Stimulated activated CD4-positive, alpha-beta T cell treated with anti-CD3 and anti-CD28 coated beads, TNF-alpha, amount 100 ng/mL, for 48 hours (primary cell): ENCODE measurements at places on chromosomes 5 and 9.

DNA sequence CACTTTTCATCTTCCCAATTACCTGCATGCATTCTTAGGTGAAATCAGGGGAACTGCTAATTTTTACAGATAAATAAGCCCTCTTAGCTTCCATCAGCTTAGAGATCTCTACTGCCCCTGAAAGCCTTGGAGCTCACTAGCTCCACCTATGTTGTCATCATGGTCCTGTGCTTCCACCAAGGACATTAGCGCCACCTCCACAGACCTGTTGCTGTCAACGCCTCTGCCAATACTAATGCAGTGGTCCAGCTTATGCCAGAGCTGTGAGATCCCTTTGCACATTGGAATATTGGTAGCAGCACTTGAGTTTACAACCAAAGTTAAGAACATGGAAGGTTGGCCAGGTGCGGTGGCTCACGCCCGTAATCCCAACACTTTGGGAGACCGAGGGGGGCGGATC, 7.7 kb upstream of the SHISAL2B start:
- DNase-seq, result no peak

GRCh38 chr5:140251527-140251973, 51.4 kb downstream of the PFDN1 start:
- peak; percentile 50 for DNase-seq

DNA sequence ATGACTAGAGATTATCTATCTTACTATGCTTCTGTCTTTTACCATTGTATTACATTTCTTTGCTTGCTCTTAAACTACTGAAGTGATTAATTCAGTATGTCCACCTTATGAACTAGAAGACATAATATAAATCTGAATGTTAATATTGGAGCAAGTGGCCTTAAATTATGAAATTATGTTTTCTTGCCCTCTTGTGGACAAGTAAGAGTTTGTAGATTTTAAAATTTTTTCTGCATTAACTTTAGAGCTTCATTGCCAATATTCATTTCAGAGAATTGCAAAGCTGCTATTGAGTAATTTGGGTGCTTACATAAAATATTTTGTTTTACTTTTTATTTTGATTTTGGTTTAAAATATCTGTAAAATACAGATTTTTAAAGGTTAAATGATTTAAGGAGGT, 55.3 kb downstream of the RANBP17 start:
- DNase-seq, result no peak

- no peak for DNase-seq
Observed at GRCh38 chr9:70411930-70412831, 2.3 kb downstream of the KLF9 start.

DNA sequence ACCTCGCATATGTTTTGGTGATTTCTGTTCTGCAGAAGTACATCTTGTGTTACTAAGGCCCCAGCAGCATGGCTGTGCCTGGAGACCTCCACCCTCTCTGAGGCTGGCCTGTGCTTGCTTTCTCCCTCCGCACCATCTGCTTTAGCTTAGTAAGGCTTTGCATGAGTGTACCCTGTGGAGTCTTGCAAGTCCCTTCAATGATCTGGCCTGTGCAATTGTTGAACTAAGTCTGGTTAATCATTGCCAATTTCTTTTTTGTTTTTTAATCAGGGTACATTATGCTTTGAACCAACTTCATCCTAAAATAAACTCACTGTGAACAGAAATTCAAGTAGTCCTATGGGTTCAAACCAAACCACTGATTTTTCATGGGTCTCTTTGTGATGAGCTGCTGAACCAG, 32.3 kb downstream of the ACOT12 start:
- DNase-seq, result no peak

GRCh38 chr9:136090768-136091581, 4.1 kb downstream of the NACC2 start:
- DNase-seq, result no peak

DNA sequence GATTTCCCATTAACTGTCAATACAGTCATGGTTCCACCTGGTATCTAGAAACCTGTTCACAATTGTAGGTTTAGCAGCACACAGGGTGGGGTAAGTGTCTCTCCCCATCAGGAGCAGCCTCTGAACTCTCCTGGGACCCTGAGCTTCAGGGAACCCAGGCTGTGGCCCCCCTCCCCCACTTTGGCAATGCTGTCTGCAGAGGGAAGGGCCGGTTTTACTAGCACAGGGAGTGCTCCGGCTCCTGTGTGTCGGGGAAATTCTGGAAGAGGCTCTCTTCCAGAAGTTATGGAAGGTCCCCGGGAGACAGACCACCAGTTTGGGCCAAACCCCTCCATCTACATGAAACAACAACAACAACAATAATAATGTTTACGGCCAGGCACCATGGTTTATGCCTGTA, 9.9 kb downstream of the DAB2IP start:
- DNase-seq, result no peak

- DNase-seq, result no peak
Observed at GRCh38 chr9:111984086-111984802, 87.6 kb downstream of the UGCG start.

- no peak for DNase-seq
Observed at GRCh38 chr9:96554801-96555566, 64.7 kb downstream of the CDC14B start.

DNA sequence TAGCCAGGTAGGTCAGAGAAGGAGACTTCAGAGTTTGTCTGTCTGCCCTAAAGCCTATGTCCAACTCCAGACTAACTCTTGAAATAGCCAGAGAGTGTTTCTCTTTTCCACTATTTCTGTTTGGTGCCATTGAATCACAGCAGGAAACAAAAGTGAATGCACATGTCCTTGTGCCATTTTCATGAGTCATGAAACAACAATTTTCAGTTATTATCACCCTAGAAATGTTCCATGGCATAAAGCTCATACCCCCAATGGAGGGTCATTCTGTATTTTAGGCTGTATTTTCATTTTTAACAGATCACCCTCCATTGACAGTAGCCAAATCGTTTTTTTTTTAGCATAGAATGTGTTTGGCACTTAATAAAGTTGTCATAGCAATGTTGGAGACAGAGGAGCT, 124.7 kb downstream of the PAPPA start:
- no peak for DNase-seq

GRCh38 chr5:98663521-98663920, 109.9 kb upstream of the RGMB start:
- DNase-seq, result no peak

GRCh38 chr5:32369032-32369431, 56.3 kb upstream of the MTMR12 start:
- no peak for DNase-seq

GRCh38 chr5:73544429-73545402, 20.7 kb downstream of the ANKRA2 start:
- no peak for DNase-seq

DNA sequence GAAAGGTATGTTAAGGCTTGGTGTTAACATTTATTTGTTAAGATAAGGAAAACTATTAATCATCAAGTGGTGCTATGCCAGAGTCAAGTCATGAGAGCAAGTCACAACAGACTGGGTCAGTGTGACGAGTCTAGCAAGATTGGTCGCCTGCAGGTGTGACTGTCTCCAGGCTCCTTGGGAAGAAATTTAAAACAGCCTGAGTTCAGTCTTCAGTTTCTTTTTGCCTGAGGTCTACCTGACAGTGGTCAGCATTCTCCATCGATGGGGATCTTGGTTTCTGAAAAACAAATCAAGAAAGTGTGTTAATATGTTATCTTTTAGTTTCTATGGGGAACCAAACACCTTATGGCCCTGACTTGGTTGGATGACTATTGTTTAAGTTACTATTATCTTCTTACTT, 56.3 kb downstream of the CETN3 start:
- no peak for DNase-seq

DNA sequence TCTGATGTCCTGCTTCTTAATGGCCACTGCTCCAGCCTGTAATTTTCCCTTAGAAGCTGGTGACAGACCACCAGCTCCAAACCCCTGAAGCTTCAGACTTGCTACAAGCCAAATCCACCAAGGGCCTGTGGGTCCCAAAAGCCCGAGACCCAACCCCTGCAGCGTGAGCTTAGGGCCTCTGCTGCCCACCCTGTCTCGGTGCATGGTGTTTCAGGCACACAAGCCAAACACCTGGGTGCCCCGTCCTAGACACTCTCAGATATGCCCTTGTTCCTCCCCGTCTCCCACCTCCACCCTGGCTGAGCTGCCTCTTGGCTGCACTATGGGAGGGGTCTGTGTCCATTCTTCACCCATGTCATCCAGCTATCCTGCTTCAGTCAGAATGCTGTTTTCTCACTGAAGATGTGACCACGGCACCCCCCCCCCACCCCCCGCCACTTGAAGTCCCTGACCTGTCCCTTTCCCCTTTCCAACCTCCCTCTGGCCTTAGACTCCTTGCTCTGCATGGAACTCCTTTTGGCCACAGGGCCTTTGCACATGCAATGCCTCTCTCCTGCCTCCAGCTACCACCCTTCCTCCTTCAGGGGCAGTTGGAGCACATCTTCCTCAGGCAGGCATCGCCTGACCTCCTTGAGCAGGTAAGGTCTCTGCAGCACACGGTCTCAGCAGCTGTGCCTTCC, 55.8 kb downstream of the ZNF354C start:
- no peak for DNase-seq

DNA sequence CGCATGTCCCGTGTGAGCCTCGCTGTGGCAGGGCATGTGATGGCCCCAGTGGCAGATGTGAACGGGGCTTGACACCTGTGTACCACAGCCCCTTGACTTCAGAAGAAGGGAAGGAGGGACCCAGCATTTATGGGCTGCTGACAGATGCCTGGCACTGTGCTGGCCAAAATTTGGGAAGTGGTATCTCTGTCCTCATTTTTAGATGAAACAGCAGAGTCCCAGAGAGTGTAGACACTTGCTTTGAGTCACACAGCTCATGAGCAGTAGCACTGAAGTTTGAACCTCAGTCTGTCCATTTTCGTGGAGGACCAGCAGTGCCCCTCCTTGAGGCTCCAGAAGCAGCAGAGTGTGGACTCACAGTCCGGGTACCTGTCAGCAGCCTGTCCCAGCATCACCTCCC, 16.5 kb downstream of the NEK6 start:
- no peak for DNase-seq

- no peak for DNase-seq
Observed at GRCh38 chr9:74125941-74126340, 371.2 kb upstream of the RORB start.

GRCh38 chr9:134635351-134636148, 6.1 kb upstream of the COL5A1 start:
- no peak for DNase-seq

- DNase-seq, result peak; percentile 63
Observed at GRCh38 chr5:14264605-14265316, 121.6 kb downstream of the TRIO start.

DNA sequence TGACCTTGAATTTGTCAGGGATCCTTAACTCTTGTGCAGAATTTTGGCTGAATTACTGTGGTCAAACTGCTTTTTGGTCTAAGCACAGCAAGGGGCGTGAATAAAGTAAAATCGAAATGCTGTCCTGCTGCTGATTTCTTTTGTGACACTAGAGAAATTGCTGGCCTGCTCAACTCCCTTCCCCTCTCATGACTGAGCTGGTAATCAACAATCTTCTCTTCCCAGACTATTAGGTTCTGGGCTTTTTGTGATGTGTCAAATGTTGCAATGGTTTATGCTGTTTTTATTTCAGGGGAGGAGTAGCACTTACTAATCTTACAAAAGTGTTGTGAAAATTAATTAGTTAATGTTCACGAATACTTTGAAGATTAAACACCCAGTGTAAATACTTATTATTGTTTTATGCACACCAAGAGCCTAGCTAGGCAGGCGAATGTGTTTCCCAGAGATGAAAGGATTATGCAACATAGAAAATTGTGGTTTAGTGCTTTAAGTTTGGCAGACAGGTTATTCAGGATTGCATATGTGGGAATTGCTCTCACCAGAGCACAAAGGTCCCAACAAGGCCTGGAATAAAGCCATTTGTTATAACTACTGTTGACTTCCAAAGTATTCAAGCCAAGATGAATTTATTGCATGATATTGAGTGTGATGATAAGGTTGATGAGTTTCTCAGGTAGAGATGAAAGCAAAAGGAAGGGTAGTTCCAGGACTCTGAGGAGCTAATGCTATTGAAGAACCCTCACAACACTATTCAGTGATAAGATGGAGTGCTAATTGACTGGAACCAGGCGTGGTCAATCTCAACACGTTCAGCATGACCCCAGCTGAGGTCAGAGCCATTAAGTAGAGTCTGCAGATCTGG, 280.7 kb upstream of the ZNF608 start:
- DNase-seq, result no peak

DNA sequence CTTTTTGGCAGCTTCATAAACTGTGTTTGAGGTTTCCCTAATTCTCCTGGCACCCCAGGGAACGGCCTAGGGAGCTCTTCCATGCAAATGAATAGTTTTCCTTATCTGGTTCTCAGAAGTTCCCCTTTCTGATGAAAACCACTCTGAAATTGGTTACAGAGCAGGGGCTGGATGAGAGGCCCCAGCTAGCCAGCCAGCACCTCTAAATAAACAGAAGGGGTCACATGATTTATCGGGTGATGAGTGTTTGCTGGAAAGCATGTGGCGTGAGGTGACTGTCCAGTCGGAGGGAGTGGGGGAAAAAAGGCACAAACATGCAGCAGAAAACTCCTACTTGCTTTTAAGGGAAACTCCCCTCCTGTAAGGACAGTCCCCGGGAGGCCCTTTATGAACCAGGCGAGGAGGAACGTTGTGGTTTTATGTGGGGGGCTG, 261.2 kb upstream of the ANKRD55 start:
- DNase-seq, result no peak

DNA sequence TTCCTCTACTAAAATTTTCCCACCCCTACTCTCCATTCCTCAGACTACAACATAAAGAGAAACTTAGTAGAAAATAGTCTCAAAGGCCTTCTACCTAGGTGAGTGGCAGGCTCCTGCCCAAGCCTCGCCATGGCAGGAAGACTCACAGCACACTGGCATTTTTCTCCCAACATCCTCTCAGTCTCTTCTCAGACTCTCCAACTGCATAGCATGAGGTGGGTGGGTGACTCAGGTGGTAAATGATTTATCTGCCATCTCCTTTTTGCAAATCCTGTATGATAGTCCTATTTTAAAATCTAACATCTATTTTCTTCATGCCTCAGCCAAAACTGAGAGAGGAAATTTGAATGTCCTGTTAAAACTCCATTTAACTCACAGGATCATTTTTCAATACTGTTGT, 33.5 kb upstream of the GRIA1 start:
- DNase-seq, result no peak

DNA sequence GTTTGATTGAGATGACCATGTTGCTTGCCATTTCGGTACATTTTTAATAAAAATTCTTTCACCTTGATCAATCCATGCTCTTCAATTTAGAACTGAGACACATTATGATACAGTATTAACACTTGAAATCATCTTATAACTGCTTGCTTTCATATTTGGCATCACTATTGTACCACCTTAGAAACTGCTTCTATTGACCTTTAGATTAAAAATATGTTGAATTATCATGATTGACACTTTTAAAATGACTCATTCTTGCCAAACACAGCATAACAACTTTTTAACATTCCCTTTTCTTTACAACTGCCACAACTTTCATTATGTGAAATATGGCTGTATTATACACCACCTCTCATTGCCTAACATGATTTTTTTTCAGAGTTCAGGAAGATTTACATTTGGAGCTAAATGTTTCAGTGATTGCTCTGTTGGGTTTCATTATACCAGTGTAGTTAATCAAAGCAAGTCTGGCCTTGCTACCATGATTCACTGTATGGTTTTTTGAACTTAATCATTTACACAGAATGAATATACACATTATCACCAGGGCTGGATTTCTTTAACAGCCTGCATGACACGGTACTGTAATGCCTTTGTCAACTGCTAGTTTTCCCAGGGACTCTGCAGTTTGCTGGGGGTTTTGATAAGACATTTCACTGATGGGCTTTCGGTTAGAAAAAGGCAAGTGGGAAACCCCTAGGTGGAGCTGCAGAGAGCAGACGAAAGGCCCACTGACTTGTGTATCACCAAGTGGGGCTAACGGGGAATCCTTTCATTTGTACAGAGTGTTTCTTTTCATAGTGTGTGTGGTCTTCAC, 93.6 kb upstream of the TLE4 start:
- no peak for DNase-seq
